Motor neuron (in vitro differentiated cells): ENCODE measurements at places on chromosomes 2 and 18. TPM values are rescaled to one million over a fixed set of nuclear protein-coding genes. Genes with fewer than 3 reads are reported as not detected.

DNA sequence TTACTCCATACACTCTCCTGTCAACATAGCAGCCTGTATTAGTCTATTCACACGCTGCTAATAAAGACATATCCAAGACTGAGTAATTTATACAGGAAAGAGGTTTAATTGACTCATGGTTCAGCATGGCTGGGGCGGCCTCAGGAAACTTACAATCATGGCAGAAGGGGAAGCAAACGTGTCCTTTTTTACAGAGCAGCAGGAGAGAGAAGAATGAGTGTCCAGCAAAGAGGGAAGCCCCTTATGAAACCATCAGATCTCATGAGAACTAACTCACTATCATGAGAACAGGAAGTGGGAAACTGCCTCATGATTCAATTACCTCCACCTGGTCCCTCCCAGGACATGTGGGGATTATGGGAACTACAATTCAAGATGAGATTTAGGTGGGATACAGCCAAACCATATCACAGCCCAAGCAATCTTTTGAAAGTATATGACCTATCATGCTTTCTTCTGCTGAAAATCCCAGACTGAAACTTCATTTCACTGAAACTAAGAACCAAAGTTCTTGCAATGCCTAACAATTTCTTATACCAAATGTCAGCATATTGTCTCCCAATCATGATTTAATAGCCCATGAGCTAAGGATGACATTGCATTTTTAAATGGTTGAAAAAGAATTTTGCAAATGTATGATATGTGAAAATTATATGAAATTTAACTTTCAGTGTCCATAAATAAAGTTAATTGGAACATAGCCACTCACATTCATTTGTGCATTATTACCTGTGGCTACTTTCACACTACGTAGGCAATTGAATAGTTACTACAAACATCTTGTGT, 686.8 kb upstream of the ZEB2 start:
- no peak for ATAC-seq

DNA sequence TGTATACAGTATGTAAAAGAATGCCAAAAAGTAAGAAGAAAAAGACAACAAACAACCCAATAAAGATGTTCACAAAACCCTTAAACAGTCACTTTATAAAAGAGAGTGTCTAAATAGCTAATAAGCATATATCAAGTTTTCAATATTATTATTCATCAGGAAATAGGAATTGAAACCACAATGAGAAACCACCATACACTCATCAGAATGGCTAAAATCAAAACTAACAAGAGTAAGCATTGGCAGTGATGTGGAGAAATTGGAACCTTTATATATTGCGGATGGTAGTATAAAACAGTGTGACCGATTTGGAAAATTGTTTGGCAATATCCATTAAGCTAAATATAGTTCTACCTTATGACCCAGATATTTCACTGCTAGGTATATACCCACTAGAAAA, 20.5 kb upstream of the TGFA start:
- ATAC-seq, result no peak

DNA sequence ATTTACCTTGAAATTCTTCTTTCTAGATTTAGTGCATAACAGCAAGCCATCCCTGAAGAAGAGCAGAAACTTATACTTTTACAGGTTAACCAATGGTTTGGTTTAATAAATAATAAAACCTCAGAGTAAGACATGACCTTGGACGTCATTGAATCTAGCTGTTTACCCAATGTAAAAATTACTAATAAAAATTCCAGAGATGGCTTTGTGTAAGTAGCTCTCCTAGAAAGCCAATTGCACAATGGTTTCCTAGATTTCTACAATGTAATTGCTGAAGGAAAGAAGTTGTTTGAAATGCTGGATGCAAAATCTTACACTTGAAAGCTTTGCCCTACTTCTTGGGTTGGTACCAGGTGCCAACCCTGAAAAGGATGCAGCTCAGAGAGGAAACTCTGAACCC, 1.5 kb downstream of the XDH start:
- ATAC-seq, result no peak

GRCh38 chr2:120239488-120240287, 13.0 kb upstream of the RALB start:
- peak; percentile 5 for ATAC-seq

DNA sequence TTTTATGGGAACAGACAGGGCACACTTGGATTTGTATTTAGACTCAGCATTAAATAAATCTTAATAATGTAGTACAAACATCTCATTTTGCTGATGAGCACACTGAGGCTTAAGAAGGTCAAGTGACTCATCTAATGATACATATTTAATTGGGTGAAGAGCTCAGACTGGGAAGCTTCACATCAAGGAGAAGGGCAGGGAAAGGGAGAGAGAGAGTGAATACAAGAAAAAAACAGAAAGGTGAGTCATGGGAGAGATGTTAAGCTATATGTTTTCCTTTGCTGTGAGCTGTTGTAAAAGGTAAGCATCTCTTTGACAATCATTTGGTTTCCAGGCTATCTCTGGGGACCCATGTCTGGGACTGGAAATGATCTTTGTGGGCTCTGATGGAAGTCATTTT, 277.8 kb downstream of the SETBP1 start:
- ATAC-seq, result peak; percentile 38

Gene CRYBA2
- total RNA-seq, result 0.81 and 2.6 TPM in 2 replicates
